ENCODE measurements at places on chromosomes 2 and 18.

- DNase-seq: peak; percentile 58
Measured at GRCh38 chr18:76875390-76876325, 53.3 kb downstream of the ZNF236 start.

- DNase-seq: peak; percentile 35
Measured at GRCh38 chr2:126656431-126657147, 631 bp downstream of the GYPC start.

GRCh38 chr18:45164551-45164950 lies 450.7 kb upstream of the SLC14A2 start:
- DNase-seq: no peak

DNA sequence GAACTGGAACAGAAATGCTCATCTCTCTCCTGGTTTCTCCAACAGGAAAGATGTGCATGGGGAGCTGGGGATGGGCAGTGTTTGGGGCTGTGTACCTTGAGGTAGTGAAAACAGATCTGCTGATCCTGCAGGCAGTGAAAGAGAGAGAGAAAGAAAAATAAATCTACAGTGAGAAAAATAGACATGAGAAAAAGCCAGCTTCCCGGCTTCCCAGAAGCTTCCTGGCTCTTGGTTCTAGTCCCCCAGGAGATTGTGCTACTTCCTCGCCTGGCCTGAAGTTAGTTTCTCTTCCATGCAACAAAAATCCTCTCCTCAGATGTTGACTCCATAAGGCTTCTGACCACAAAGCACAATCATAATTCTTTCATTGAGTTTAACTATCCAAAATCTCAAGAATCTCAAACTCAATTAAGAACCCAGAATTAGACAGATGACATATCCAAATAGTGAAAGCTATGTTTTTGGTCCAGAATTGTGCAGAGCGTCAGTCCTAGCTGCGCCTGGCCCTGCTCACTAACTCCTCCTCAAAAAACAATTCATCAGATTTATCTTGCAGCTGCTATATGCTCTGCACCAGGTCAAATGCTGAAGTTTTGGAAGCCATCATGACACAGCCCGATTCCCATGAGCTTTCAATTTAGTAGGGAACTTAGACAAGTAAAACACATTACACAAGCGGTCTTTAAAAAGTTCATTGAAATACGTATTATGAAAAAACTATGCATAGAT lies 20.1 kb upstream of the NAB1 start:
- no peak for DNase-seq

GRCh38 chr2:55482186-55482884 lies 37.2 kb upstream of the CFAP36 start:
- no peak for DNase-seq

DNA sequence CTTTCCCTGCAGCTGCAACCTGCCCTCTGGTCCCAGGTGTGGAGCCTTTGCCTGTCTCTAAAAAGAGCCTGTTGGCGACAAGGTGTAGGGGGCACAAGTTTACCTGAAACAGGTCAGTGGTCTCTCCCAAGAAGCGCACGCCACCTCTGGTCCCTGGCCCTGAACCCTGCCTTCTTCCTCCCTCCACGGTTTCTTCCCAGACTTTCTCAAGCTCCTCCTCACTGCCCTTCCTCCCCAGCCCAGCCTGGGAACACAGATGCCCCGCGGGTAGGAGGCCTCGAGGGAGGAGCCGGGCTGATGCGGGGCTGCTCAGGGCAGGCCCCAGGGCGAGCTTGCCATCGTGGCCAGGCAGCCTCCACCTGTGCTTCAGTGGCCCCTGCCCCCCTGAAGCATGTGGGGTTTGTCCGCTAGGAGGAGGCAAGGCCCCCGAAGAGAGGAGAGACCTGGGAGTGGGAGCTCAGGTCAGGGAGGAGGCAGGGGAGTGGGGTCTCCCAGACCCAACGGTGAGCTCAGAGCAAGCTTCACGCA lies 89.5 kb downstream of the SMAD7 start:
- no peak for DNase-seq

- DNase-seq: no peak
Measured at GRCh38 chr2:118986738-118987137, 44.7 kb downstream of the MARCO start.

DNA sequence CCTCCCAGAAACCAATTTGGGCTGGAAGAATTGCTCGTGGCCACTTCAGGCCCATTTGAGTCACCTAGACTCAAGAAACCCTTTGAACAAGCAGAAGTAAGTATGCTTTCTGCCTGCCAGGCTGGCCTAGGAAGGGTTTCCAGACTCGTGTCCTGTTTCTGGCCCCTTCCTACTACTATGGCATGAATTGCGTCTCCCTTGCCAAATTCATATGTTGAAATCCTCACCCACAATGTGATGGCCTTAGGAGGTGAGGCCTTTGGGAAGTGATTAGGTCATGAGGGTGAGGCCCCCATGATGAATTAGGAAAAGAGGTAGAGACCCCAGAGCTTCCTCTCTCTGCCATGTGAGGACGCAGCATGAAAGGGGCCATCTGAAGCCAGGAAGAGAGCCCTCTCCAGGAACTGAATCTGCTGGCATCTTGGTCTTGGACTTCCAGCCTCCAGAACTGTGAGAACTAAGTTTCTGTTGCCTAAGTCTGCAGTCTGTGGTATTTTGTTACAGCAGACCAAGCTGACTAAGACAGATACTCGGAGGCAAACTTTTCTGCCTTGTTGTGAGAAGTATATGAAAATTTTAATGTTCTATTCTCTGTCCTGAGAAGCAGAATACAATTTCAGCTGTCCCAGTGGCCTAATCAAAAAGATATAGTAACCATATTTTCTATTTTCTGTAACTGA lies 13.1 kb downstream of the GPR45 start:
- DNase-seq: no peak

- no peak for DNase-seq
Measured at GRCh38 chr18:36427369-36427768, 129.9 kb downstream of the FHOD3 start.

DNA sequence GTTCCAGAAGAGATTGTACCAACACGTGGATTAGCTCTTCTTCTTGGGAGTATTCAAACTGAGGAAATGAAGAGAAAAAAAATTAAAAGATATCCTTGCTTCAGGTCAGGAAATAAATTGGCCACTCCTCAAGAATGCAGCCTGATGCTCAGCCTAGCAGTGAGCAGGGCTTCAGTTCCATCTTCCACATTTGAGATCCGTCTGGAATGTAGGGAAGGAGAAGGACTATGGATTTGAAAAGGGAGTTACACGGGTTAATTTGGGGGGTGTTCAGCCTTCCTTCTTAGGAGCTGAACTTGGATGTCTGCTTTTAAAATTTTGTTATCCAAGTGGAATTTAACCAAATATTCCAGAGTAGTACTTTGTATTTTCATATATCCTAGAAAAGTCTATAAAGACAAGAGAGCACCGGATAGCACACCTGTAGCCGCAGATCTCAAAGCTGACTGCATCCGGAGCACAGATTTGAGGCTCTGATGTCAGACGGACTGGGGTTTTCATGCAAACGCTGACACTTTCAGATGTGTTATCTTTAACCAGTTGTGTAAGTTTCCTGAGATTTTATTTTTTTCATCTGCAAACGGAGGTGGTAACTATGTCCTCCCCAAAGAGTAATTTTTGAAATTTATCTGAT lies 99.3 kb downstream of the COPS8 start:
- no peak for DNase-seq

DNA sequence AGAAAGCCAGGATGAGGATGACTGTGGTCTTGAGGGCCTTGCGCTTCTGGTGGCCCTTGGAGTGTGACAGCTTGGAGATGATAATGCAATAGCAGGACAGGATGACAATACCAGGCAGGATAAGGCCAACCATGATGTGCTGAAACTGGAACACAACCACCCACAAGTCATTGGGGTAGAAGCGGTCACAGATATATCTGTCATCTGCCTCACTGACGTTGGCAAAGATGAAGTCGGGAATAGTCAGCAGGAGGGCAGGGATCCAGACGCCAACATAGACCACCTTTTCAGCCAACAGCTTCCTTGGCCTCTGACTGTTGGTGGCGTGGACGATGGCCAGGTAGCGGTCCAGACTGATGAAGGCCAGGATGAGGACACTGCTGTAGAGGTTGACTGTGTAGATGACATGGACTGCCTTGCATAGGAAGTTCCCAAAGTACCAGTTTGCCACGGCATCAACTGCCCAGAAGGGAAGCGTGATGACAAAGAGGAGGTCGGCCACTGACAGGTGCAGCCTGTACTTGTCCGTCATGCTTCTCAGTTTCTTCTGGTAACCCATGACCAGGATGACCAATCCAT lies 2.7 kb downstream of the CXCR4 start:
- DNase-seq: no peak

Data from activated CD4-positive, alpha-beta T cell treated with anti-CD3 and anti-CD28 coated beads, Interleukin-2, Interleukin-4, amounts not matched to agents 100 ng/mL and 50 ng/mL, durations not matched to agents 16 hours and 8 hours (primary cell).